ENCODE measurements at places on chromosomes 7 and 10.

GRCh38 chr10:90917238-90917967 is 3.5 kb downstream of the ANKRD1 start:
- no peaks in the 10 kb centered on the region for H3K36me3 ChIP-seq
- no peak for DNase-seq
- no peak overlapping the region for H3K27ac ChIP-seq
- H3K4me1 ChIP-seq, result peaks cover 15% of the 10 kb centered on the region
- H3K27me3 ChIP-seq, result no peaks in the 10 kb centered on the region

DNA sequence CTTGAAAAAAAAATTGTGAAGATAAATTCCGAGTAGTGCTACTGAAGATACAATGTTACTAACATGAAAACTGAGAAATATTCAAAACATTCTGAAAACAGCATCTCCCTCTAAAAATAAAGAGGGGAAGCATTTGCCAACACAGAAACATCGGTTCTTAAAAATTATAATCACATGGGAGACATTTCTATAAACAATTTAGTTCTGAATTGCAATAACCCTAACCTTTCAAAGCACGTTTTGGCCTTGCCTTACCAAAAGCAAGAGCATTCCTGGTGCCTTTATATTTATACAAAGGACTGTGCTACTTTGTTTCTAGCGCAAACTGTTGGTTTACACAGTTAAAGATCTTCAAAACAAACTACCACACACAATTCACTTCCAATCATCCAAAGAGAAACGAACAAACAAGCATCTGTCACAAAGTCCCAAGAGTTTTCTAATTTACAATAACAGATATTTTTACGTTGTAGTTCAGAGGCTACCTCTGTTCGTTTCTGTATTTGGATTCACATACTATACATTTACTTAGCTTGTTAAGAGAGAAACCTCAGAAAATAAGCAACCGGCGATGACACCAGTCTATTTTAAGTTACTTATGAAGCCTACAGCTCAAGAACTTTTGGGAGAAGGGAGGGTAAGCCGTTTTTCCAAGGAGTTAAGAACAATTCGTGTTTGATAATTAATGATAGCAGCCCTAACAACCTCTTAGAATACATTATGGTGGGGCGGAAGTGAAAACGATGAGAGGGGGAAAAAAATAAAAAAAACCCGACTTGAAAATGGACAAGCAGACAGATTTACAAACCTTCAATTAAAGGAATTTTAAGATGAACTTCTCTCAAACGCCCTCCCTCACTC is 1.3 kb downstream of the ABI1 start:
- no peaks in the 10 kb centered on the region for H3K27me3 ChIP-seq
- peak overlapping the region; percentile 87 for H3K27ac ChIP-seq
- H3K4me3 ChIP-seq, result peak overlapping the region; percentile 95
- no peak for DNase-seq
- peaks cover 19% of the 10 kb centered on the region for H3K4me1 ChIP-seq

DNA sequence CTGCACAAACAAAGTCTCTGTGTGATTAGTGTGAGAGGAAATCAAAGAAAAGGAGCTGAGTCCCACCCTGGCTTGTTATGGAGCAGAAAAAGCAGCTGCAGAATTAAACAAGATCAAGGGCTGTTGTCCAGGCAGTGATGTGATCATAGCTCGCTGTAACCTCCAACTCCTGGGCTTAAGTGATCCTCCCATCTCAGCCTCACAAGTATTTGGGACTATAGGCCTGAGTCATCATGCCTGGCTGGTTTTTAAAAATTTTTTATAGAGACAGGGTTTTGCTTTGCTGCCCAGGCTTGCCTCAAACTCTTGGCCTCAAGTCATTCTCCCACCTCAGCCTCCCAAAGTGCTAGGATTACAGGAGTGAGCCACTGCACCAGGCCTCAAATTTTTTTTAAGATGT is 88.9 kb downstream of the IPMK start:
- no peaks in the 10 kb centered on the region for H3K36me3 ChIP-seq
- H3K4me3 ChIP-seq, result no peak overlapping the region
- DNase-seq, result no peak
- peaks cover 8% of the 10 kb centered on the region for H3K4me1 ChIP-seq
- no peaks in the 10 kb centered on the region for H3K27me3 ChIP-seq
- H3K27ac ChIP-seq, result no peak overlapping the region

DNA sequence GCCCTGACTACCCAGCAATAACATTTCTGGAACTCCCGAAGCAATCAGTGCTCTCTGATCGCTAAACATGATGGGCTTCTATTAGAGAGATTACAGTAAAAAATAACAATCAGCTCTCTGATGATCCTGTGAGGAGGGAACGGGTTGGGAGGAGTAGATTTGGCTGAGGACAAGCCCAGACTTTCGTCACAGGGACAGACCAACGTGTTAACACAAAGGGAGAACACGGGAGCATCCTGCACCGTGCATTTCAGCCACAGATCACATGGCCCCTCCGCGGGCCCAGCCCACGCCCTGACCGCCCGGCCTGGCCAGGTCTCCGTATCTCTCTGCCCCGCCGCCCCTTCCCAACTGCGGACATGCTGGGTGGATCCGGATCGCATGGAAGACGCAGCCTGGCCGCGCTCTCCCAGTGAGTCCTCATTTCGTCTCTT is 95.0 kb upstream of the AGBL3 start:
- H3K4me1 ChIP-seq, result peaks cover 38% of the 10 kb centered on the region
- peaks cover 28% of the 10 kb centered on the region for H3K36me3 ChIP-seq
- H3K27ac ChIP-seq, result peak overlapping the region; percentile 85
- no peaks in the 10 kb centered on the region for H3K27me3 ChIP-seq

DNA sequence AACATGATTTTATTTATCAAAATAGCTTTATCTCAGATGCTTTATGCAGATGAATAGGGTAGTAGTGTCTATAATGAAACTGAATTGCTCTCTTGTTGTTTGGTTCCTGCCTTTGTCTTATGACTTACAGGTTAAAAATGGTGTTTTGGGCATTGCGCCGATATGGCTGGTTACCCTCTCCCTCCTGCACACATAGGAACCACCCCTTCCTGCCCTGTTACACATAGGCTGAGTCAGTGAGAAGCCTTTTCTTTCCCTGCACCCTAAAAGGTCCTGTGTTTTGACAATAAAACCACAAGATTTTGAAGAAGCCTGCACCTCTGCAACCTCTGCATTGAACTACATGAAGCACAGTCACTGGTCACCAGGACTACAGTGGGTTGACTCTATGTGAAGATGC is 655.8 kb upstream of the ANKRD30A start:
- no peak overlapping the region for H3K4me3 ChIP-seq
- DNase-seq, result no peak
- H3K27ac ChIP-seq, result peak overlapping the region; percentile 22
- H3K36me3 ChIP-seq, result no peaks in the 10 kb centered on the region
- H3K27me3 ChIP-seq, result no peaks in the 10 kb centered on the region

GRCh38 chr7:132275416-132276233 is 300.6 kb downstream of the PLXNA4 start:
- H3K36me3 ChIP-seq, result no peaks in the 10 kb centered on the region
- no peak for DNase-seq
- no peak overlapping the region for H3K27ac ChIP-seq
- H3K27me3 ChIP-seq, result no peaks in the 10 kb centered on the region

GRCh38 chr10:75924309-75924902 is 493.0 kb downstream of the LRMDA start:
- H3K4me3 ChIP-seq, result no peak overlapping the region
- no peaks in the 10 kb centered on the region for H3K36me3 ChIP-seq
- no peak for DNase-seq

DNA sequence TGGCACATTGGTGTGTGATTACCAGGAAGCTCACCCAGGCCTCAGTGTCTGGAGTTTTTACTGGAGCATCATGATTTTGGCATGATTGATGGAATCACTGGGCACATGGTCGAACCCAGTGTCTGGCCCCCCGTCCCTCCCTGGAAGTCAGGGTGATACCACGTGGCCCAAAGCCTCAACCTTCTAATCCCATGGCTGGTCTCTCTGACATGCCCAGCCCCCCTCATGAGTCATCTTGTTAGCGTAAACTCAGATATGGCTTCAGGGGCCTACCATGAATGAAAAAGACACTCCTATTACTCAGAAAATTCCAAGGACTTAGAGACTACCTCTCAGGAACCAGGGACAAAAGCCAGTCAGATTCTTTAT is 109.3 kb downstream of the GRK5 start:
- H3K27me3 ChIP-seq, result no peaks in the 10 kb centered on the region
- H3K4me3 ChIP-seq, result no peak overlapping the region

GRCh38 chr10:101065481-101066145 is 3.8 kb downstream of the KAZALD1 start:
- no peaks in the 10 kb centered on the region for H3K36me3 ChIP-seq
- no peak for DNase-seq
- peak overlapping the region; percentile 35 for H3K4me3 ChIP-seq
- H3K27ac ChIP-seq, result peak overlapping the region; percentile 36

- peak; percentile 94 for DNase-seq
- H3K36me3 ChIP-seq, result no peaks in the 10 kb centered on the region
- peak overlapping the region; percentile 96 for H3K27ac ChIP-seq
- peaks cover 24% of the 10 kb centered on the region for H3K4me1 ChIP-seq
- no peak overlapping the region for H3K4me3 ChIP-seq
Measured at GRCh38 chr10:104300736-104301292, 31.8 kb downstream of the GSTO2 start.

All from RWPE2 (cell line).